ENCODE measurements at places on chromosomes 11 and 22.

DNA sequence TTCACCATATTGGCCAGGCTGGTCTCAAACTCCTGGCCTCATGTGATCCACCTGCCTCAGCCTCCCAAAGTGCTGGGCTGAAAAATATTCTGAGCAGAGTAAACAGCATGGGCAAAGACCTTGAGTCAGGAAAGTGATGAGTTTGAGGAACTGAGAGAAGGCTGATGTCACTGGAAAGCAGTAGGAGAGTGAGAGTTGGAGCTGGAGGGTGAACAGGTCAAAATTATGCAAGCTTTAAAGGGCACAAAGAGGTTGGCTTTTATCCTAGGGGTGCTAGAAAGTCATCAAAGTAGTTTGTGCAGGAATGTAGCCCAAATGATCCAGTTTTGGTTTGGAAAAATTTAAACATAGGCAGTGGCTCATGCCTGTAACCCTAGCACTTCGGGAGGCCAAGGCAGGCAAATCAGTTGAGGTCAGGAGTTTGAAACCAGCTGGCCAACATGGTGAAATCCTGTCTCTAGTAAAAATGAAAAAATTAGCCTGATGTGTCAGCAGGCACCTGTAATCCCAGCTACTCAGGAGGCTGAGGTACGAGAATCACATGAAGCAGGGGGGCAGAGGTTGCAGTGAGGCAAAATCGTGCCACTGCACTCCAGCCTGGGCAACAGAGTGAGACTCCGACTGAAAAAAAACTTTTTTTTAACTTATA is 44.7 kb upstream of the CXCR5 start:
- DNase-seq = no peak

GRCh38 chr22:38972558-38972957 is 9.6 kb upstream of the APOBEC3B start:
- no peak for DNase-seq

DNA sequence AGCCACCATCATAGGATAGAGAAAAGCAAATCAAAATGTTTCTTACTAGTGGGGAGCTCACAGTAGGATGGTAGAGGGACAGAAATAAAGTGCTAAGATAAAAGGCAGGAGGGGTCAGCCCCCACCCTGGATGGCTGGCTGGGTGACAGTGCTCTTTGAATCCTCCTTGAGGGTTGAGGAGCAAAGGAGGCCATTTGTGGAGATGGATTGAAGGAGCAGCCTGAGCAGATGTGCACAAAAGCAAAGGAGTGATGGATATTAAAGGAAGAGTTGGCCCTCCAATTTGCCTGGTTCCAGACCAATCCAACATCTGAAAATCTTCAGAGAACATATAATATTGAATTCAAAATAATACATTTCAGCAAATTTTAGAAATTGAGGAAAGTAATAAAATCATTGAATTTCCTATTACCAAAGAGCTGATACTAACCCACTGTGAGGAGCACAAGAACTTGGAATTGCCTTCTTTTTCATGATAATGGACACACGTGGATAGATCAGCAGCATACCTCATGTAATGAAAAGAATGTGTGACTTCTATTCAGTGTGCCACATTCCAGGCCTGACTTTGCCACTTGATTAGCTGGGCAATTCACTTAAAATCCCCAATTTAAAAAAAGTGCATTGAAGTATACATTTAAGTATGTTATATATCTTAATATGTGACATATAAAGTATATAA is 287.0 kb downstream of the FAT3 start:
- DNase-seq = no peak

DNA sequence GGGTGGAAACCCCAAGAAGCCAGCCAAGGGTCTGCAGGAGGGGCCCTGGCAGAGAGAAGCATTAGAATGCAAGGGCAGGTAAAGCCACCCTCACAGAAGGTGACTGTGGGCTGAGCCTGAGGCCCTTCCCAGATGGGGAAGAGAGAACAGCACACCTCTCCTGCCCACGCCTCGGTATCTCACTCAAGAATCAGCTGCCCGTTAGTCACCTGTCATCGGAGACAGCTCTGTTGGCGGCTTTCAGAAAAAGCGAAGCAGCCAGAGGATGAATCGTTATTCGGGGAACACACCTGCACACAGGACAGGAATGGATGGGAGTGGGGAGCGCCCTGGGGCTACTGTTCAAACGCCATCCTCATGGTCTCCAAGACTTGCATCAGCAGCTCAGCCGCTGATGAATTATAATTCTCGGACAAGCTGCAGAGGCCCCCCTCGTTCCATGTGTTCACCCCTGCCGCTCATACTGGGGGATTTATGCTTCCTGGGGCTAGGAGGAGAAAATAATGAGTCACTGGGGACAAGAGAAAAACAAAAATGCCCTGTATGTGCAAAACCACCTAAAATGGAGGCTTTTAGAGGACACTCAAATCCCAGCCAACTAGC is 21.6 kb upstream of the TMA7B start:
- DNase-seq = no peak

DNA sequence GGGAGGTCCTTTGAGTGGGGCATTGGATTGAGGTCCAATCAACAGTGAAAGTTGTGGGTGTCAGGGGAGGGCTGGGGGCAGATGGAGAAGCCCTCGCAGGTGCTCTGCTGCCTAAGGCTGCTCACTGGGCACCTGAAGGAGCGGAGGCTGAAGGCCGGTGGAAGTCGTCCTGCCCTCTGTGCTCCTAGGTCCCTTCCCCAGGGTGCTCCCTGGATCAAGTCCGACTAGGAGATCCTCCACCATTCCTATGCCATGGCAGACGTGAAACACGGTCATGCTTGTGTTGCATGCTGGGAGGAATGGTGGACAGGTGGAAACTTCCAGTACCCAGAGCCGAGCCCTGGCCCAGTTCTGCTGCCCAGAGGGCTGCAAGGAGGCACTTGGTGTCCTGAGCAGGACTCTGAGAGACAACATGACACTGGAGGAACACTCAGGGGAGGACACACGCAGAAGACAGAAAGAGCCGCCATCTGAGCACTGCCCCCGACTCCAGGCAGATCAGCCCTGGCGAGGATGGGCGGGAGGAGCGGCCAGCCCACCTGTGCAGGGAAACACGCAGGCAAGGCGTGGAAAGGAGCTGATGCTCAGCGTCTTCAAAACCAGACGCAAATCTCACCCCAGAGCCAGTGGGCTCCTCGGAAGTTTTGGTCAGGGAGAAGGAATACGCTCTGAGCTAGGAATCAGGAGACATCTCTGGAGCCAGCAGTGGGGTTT is 786.8 kb downstream of the BRD1 start:
- DNase-seq = no peak

DNA sequence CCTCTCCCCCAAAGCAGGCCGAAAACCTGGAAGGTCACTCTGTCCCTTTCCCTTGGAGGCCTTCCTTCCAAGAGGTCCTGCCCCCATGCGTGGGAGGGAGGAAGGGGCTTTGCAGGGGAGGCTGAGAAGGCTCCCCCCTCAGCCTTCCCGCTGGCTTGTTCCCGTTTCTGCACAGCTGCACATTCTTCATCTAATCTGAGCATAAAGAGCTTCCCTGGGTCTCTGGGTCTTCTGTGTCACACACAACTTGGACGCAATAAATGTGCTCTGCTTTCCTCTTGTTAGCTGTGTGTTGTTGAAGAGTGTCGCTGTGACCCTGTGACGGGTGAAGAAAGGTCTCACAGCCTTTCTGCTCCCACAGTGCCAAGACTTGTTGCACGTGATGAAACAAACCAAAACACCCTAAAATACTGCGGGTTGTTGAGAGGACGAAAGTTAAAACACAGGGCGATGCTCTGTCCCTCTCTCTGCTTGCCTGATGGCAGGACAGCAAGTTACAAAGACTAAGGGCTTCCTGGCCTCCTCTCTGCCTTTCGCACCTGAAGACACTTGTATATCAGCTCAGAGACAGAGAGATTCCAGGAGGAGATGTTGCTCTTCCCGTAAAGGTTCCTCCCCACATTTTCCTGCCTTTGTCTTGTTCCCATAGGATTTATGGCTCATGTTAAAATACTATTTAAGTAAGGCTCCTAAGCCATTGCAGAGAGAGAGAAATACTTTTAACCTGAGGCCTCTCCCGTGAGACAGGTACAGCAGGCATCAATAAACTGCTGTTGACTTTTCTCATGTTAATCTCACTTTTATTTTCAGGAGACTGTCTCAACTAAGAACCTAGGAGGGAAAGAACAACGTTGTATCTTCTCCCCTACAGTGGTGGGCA is 15.4 kb upstream of the IFITM3 start:
- no peak for DNase-seq

DNA sequence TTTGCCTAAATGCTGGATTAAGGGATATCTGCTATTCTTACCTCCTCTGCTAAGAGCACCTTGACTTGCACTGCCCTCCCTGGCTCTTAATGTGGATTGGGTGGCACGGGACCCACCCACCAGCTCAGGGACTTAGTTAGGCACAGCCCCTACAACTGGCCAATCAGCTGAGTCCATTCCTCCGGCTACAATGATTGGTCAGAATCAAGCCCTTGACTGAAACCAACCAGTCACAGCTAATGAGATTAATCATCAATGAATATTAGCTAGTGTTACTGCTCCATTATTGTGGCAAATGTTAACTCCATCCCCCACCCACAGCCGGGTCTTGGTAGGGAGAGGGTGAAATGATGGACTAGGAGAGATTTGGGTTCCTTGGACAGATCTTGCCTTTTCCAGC is 328.0 kb downstream of the MN1 start:
- DNase-seq = no peak

DNA sequence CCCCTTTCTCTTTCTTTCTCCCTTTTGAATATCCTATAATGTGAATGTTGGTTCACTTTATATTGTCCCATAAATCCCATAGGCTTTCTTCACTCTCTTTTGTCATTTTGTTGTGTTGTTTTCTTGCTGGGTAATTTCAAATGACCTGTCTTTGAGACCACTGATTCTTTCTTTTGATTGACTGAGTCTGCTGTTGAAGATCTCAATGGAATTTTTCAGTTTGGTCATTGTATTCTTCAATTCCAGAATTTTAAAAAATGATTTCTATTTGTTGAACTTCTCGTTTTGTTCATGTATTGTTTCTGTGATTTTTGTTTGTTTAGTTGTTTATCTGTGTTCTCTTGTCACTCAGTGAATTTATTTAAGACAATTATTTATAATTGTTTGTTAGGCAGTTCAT is 17.5 kb upstream of the FZD4 start:
- DNase-seq = no peak

DNA sequence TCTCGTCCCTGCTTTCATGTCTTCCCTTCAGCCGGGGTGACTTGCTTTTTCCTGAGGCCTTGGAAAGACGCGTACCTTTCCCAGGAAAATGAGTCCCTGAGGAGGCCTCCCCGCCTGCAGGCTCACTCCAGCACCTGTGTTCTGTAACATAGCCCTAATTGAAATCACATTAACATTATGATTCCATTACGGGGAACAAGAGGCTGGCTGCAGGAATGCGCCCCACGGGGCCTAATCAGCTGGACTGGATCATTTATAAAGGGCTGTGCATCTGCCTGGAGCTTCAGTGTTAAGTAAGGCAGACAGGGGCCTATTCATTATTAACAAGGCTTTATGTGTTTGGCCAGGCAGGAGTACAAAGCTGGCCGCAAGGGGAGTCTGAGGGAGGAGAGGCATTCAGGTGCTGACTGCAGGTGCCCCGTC is 41.9 kb upstream of the TSPAN18 start:
- DNase-seq = no peak

DNA sequence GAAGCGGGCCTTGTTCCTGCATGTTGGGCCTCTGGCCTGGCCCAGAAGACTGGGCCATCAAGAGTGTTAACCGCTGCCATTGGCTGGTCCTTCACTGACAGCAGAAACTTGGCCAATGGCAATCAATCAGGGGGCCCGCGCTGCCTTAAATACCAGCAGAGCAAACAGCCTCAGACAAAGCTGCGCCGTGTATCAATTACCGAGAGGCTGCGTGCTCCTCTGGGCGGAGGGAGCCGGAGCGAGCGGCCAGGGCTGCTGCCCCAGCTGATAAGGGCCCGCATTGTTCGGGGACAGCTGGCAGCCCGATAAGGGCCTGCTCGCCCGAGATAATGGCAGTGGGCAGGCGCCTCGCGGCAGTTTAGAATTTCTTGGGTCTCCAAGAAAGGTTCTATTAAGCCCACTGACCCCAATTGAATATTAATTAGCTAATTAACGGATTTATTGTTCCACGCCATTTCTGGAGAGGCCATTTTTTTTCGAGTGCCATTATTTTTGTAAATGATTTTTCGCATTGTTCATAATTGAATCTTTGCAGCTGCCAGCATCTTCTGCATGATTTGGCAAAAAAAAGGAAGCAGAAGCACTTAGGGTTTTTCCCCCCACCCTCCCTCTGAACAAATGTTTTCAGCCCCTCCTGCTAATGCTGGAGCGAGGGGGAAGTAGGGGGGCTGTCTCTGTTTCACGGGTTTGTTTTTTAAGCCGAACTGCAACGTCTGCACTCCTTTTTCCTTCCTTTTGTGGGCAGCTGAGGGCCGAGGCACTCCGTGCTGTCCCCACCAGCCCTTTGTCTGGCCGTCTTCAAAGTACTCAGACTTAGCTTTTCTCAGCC is 37.6 kb upstream of the RIC3 start:
- no peak for DNase-seq

DNA sequence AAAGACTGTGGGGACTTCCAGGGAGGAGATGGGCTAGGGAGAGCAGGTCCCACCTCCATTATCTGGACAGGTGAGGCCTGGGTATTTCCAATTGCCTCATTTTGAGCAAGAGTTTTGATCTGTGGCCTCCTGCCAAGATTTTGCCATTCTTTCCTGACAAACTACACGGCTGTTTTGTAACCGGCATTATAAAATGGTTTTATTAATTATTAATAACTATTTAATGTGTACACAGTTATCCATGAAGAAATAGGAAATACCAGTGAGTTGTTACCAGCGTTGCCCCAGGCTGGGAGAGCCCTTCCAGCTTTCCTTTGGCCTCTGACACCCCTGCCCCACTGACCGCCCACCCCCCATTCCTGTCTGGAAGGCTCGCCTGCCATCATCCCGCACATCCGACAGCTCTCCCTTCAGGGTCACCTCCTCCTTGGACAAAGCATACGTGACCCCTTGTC is 14.9 kb upstream of the SEC14L3 start:
- DNase-seq = no peak

DNA sequence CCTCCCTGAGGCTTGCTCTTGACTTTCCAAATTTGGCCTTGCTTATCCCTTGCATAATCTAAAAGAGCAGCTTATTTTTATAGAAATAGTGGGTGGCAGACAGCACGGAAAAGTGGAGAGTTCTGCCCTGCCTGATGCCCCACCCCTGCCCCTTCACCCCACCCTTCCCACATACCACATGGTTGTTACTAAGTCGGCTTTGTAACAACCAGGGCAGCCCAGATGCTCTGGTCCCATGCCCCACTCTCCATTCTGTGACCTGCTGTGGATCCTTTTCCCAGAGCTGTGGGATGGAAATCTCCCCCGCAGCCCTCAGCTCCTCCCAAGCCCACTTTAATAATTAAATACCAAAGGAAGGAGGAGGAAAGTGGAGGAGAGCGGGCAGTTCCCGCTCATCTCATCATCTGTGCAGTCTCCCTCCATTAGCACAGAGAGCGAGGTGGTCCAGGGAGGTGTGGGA is 10.9 kb downstream of the MRGPRF start:
- DNase-seq = no peak

- DNase-seq = no peak
These were observed 94.1 kb downstream of the DBX1 start for GRCh38 chr11:20066013-20066782.

GRCh38 chr11:13940907-13941256 is 21.6 kb upstream of the SPON1 start:
- DNase-seq = no peak

- no peak for DNase-seq
These were observed 31.9 kb upstream of the CCDC90B start for GRCh38 chr11:83317757-83318690.

- DNase-seq = no peak
These were observed 147.9 kb upstream of the CADM1 start for GRCh38 chr11:115652094-115652493.

All from CD4-positive, alpha-beta T cell treated with Interleukin-6 at 100 ng/mL for 8 hours (primary cell).